Activated B cell treated with CpG ODN at 0.5 μM for 24 hours (primary cell): ENCODE measurements at places on chromosomes 1 and 21. TPM values are rescaled to one million over a fixed set of nuclear protein-coding genes. Genes with fewer than 3 reads are reported as not detected.

DNA sequence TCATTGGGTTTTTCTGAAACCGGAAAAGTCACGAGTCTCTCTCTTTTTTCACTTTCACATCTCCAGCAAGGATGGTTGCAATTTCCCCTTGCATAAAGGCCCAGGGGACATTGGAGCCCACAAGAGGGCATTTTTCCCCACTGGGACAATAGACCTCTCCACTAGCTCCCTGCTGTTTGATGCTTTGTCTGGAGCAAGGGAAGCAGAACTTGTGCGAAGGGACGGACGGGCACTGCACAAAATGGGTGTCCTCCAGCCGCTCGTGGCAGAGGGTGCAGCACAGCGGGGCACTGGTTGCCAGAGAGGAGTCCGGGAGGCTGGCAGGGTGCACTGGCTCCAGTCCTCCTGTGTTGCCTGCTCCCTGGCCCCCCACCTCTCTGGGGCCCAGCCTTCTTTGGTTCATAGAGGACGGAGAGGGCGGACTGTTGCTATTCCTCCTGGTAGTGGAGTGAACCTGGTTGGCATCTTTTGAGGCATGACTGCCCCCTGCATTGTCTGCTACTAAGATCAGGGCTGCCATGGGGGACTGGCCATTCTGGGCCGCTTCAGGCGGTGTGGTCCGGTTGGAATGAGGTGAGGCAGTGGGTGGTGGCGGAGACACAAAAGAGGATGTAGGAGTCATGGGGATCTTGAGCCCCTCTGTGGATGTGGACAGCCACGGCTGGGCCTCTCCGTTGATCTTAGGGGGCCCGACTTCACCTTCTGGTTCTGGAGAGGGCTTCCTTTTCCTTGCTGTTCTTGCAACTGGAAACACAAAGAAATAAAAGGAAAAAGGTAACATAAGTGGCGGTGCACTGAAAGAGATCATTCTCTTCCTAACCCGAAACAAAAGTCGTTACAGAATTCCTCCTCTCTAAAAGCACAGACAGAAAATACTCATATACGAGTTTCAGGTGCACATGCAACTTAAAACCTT is 2.6 kb downstream of the IRF2BP2 start:
- DNase-seq: peak; percentile 32

GRCh38 chr1:200211157-200211556 is 183.6 kb downstream of the NR5A2 start:
- no peak for DNase-seq

GRCh38 chr1:12438349-12438924 is 179.6 kb downstream of the DHRS3 start:
- no peak for DNase-seq

KIF14 gene
- total RNA-seq: 0.27 and 0.38 TPM in 2 replicates

DNA sequence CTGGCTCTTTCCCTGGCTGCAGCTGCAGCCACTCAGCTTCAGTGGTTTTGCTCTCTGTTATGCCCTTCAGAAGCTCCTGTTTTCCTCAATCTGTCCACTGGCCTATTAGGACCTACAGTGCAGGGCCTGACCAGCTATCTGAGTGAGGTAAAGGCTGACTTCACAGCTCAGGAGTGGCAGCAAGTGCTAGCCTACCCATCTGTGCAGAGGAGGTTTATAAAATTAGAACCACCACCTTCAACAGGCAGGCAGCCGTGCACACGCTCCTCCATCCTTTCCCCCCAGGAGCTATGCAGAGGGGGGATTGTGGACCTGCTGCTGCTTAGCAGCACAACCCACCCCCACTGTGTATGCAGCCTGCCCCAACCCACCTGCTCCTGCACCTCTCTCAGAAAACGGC is 8.3 kb downstream of the ADAR start:
- no peak for DNase-seq

DNA sequence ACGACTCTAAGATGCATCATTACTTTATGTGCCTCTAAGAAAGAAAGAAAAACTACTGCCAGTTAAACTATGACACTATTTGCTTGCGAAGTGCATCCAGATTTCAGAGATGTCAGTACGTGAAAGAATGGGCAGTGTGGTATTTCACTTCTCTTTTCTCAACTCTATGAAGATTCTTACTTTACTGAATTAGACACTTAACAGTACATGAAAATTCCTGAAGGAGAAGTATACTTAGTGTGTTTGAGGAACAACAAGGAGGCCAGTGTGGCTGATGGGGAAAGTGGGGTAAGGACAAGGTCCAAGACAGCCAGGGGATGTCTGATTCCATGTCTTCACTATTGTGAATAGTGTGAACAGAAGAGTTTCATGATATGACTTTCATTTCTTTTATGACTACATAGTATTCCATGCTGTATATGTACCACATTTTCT is 53.9 kb upstream of the HSD17B7 start:
- no peak for DNase-seq

KRTAP6-2 gene
- total RNA-seq: not detected in 2 replicates
